ENCODE measurements at places on chromosomes 2 and 18. TPM values are rescaled to one million over a fixed set of nuclear protein-coding genes. Genes with fewer than 3 reads are reported as not detected.

KCNS3 gene
- 9.6 TPM for total RNA-seq

AQP4 gene
- not detected for total RNA-seq

TPO gene
- not detected for total RNA-seq

MYL1 gene
- not detected for total RNA-seq

DSG1 gene
- not detected for total RNA-seq

ATP6V1C2 gene
- under 0.01 TPM for total RNA-seq

MRPL30 gene
- 35.9 TPM for total RNA-seq

TMEM200C gene
- total RNA-seq = 0.12 TPM

CRYGD gene
- not detected for total RNA-seq

FNDC4 gene
- total RNA-seq = 15.6 TPM

MAPK4 gene
- total RNA-seq = not detected

ASXL2 gene
- total RNA-seq = 6.9 TPM

ALLC gene
- total RNA-seq = not detected

DYSF gene
- total RNA-seq = 0.66 TPM

PRSS56 gene
- total RNA-seq = not detected

Data from uterine smooth muscle cell (primary cell).